ENCODE measurements at places on chromosomes 5 and 9.

- no peak for DNase-seq
Measured at GRCh38 chr5:1321576-1321975, 23.3 kb downstream of the CLPTM1L start.

DNA sequence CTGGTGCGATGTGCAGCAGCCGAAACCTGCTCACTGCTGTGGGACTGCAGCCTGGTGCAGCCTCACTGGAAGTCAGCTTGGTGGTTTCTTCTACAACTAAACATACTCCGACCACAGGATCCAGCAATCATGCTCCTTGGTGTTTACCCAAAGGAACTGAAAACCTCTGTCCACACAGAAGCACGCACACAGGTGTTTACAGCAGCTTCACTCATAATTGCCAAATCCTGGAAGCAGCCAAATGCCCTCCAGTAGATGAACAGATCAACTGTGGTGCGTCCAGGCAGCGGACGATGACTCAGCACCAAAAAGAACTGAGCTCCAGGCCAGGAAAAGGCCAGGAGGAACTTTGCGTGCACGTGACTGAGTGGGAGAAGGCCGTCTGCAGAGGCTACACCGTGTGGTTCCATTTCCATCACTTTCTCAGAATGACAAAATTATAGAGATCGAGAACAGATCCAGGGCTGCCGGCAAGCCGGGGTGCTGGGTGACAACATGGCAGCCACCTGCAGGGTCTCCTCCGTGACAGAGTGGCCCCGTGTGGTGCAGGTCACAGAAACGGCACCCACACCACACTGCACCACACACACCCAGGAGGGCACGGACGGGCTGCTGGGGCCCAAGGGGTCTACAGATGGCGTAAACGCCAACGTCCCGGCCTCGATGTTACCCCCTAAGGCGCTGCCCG, 23.1 kb upstream of the NSMF start:
- DNase-seq: no peak

- no peak for DNase-seq
Measured at GRCh38 chr5:137231540-137231939, 267.6 kb downstream of the SPOCK1 start.

DNA sequence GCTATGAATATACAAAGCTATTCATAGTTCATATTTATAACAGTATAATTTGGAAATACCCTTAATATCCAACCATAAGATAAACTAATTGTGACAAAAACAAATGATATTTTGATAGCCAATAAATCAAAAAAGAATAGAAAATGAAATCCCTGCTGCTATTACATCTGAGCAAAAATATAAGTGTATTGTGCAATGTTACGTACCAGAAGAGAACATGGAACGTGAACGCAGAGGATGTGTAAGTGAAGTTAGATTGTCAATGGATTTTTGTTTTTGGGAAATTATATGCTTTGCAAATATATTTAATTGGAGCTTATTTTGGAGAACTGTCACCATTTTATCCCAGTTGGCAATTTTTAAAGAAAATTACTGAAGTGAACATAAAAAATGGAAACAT, 15.4 kb downstream of the GCNT1 start:
- DNase-seq: no peak

- DNase-seq: no peak
Measured at GRCh38 chr9:92406477-92406876, 2.1 kb upstream of the OGN start.

GRCh38 chr5:1522601-1523479, 920 bp downstream of the LPCAT1 start:
- DNase-seq: no peak

GRCh38 chr5:142301540-142301939, 23.3 kb downstream of the SPRY4 start:
- DNase-seq: no peak

DNA sequence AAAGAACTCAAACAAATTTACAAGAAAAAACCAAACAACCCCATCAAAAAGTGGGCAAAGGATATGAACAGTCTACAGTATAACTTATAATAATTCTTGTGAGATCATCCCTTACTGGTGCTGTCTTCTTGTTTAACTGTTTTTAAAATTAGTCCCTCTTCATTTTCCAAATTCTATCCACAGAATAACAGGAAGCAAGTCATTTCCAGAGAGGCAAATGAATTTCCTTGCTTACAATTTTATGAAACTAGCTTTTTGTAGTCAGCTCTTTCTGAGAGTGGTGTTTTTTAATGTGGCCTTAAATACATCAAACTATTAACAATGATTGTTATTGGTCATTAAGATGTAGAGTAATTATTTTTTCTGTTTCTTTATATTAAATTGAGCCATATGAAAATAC, 40.6 kb downstream of the FAM174A start:
- DNase-seq: no peak

DNA sequence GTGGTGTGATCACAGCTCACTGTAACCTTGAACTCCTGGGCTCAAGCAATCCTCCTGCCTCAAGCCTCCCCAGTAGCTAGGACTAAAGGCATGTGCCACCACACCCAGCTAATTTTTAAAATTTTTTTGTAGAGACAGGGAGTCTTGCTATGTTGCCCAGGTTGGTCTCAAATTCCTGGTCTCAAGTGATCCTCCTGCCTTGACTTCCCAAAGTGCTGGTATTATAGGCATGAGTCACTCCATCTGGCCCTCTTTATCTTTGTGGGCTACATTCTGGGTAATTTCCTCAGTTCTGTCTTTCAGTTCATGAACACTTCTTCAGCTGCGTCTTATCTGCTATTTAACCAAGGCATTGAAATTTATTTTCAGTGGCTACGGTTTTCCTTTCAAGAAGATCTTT, 196.6 kb upstream of the IER5L start:
- DNase-seq: no peak

- no peak for DNase-seq
Measured at GRCh38 chr5:94901191-94901979, 282.9 kb downstream of the SLF1 start.

- DNase-seq: no peak
Measured at GRCh38 chr9:26814799-26815198, 77.8 kb downstream of the CAAP1 start.

GRCh38 chr5:83472508-83473345, 1.2 kb downstream of the VCAN start:
- no peak for DNase-seq

DNA sequence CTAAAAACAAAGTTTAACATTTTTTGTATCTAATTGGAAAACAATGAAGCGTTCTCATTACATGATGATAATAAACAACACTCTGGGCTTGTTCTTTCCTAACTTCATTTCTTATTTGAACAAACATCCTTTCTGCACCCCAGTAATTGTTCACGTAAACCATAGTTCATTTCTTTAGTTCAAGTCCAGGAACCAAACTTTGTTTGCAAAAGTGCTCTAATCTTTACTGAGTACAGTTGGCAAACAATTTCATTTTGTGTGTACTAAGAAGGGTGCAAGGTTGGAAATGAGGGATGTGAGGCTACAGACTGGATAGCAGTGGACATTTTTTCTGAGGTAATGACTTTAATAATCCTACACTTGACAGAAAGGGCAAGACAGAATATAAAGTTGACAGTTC, 113.5 kb downstream of the NREP start:
- DNase-seq: no peak

DNA sequence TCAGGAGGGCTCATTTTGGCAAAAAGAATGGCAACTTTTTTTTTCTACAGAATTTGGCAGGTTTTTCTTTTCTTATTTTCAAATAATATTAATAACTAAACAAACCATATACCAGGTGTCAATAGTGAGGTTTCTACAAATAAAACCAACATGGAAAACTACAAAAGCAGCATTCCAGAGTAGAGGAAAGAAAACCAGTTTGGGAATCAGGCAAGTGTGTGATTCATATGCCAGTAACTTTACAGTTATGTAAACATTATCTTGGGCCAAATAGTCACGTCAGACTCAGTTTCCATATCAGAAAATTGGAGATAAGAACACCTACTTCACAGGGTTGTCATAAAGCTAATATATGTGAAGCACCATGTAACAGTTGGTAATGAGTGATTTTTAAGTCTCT, 51.7 kb downstream of the FBXW11 start:
- no peak for DNase-seq

DNA sequence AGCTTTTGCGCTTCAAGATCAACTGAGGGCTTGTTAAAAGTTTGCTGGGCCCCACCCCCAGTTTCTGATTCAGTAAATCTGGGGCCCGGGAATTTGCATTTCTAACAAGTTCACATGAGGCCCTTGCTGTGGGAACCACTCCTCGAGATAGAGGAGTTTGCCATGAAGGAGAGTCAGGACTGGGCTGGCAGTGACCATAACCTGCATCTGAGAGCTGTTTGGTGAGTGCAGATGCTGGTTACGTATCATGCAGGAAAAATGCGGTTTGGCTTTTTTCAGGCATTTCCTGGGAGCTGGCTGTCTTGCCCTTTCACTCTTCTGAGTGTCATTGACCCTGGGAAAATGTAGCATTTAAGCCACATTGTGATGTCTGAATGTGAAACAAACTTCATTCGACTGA, 9.4 kb upstream of the ANGPTL2 start:
- no peak for DNase-seq

DNA sequence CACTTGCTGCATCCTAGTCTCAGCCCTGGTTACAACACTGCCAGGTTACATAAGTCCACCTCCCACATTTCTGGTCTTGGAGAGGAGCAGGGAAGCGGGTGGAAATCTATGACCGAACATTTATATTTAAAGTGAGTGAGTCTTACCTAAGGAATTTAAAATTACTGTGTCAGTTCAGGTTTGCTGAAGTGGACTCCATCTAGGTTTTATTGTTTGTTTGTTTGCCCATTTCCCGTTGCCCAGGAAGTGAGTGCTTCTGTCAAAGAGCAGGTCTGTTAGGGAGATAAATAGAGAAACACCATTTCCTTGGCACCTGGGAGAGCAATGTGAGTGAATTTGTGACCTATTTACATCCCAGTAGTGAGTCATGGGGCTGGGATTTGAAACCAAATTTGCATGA, 179.5 kb downstream of the KIF4B start:
- DNase-seq: no peak

DNA sequence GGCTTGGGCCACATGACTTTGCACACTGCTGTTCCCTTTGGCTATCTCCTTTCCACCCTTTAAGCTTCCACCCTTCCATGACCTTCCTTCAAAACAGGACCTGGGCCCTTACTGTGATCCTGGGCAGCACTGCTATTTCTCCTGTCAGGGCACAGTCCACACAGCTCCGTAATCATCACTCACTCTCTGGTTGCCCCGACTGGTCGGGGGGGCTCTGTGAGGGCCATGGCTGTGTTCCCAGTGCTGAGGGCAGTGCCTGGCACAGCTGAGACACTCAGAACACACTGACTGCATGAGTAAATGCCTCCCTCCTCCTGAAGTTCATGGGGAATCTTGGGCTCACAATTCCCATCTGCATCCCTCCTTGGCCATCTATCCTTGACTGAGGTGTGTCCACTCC, 12.2 kb downstream of the TRAF1 start:
- no peak for DNase-seq

DNA sequence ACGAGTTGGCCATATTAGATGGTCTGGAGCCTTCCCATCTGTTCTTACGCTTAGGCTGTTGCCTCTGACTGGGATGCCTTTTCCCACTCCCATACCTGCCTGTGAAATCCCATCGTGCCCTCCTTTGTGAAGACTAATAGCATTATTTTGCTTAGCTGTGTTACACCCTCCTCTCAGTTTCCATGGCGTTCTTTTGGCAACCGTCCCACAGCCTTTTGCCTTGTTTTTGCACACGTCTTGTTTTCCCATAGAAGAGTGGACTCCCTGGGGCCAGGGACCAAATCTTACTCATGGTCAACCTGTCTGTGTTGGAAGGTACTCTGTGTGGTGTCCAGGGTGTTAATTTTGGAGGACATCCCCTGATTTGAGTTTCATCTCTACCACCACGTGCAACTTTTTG, 242.1 kb downstream of the HSPA4 start:
- no peak for DNase-seq

- no peak for DNase-seq
Measured at GRCh38 chr9:70510157-70510770, 95.8 kb upstream of the KLF9 start.

GRCh38 chr5:157076558-157076957, 17.6 kb upstream of the HAVCR1 start:
- DNase-seq: no peak

DNA sequence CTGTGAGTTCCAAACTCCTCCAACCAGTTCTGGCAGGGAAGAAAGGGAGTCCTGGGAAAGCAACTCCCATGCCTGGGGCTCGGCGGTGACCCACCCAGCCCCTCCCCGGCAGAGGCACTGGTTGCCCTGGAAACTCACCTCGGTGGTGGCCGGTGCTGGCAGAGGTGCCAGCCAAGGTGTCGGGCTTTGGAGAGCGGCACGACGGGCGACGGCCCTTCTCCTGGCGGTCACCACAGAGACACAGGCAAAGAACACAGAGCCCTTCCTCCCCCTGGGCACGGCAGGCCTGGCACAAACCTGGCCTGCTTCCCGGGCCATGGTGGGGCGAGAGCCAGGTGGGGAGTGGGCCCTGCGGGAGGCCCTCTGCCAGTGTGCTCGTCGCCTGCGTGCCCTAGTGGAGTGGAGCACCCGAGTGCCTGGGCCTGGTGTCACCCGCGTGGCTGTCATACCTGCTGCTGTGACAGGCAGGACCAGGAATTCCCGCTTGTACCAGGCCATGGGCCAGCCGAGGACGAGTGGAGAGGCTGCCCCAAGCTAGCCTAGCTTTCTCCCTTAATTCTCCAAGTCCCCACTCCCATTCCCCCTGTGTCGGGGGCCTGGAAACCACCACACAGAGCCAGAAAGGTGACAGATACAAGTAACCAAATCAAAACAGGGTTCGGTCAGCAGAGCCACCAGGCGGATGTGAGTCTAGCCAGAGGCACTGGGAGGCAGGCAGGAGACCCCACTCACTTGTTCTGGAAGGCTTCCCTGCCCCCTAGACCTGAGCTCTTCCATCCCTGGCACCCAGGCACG, 8.2 kb upstream of the RALGDS start:
- DNase-seq: no peak

DNA sequence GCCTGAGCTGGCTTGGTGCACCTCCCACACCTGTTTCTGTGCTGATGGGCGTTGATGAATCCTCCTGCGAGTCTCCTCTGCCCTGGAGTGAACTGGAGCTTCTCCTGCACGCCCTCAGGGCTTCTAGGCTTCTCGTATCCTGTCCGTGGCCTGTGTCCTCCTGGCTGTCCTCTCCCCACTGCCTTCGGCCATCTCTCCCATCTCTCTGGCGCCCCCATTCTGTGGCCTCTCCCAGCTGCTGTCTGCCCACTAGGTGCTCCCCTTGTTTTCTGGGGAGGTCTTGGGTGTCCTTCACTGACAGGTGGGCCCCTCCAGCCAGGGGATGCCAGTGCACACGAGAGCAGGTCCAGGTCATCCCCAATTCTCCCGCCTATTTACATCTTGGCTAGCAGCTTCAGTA, 28.8 kb downstream of the AHRR start:
- no peak for DNase-seq

GRCh38 chr5:80864706-80865435, 95.3 kb upstream of the RASGRF2 start:
- no peak for DNase-seq

DNA sequence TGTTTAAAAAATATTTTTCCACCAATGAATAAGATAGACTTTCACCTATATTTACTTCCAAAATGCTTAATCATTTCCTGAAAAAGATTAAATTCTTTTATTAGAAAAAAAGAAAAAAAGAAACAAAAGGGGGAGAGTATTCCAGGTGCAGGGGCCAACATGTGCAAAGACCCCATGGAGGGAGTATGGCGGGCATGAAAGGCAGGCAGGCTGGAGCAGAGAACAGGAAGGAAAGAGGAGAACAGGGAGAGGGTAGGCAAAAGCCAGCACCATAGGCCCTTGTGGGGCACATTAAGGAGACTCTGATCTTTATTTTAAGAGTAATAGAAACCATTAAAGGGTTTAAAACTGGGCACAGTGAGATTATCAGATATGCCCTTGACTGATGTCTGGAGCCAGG, 16.5 kb upstream of the SAP30L start:
- no peak for DNase-seq

- no peak for DNase-seq
Measured at GRCh38 chr5:4630031-4630430, 510.1 kb upstream of the ADAMTS16 start.

Data from activated naive CD4-positive, alpha-beta T cell (primary cell).